Tibial artery (tissue), 4 donors: ENCODE measurements at places on chromosomes 2 and 18.

GRCh38 chr18:79576686-79577351, 102.8 kb upstream of the CTDP1 start:
- no peak for DNase-seq

DNA sequence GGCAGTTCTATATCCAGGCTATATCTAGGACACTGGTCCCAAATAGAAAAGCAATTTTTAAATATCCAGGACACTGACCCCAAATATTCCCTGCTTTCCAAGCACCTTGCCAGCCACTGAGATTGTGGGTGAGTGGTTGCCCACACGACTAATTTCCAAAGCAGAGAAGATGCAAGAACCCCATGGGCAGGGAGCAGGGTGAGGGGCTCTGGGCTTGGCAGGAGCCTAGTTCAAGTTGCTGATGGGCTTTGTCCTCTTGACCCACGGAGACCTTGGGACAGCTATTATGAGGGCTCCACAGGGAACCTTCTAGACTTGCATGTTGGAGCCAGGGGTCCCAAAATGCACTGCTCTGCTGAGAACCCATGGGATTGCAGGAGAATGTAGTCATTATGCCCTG, 146.0 kb upstream of the SMAD2 start:
- DNase-seq: peak; percentile 32

- DNase-seq: no peak
Observed at GRCh38 chr2:201135386-201135785, 19.4 kb downstream of the CFLAR start.

GRCh38 chr2:43754180-43754579, 19.7 kb upstream of the DYNC2LI1 start:
- no peak for DNase-seq

GRCh38 chr2:204681412-204681811, 136.1 kb downstream of the PARD3B start:
- no peak for DNase-seq

- DNase-seq: no peak
Observed at GRCh38 chr2:230677201-230677946, 35.3 kb upstream of the CAB39 start.
